ENCODE measurements at places on chromosomes 12 and 14. TPM values are rescaled to one million over a fixed set of nuclear protein-coding genes. Genes with fewer than 3 reads are reported as not detected.
A peak's percentile ranks its signal among the peaks of the same experiment; 100 is the strongest.

DNA sequence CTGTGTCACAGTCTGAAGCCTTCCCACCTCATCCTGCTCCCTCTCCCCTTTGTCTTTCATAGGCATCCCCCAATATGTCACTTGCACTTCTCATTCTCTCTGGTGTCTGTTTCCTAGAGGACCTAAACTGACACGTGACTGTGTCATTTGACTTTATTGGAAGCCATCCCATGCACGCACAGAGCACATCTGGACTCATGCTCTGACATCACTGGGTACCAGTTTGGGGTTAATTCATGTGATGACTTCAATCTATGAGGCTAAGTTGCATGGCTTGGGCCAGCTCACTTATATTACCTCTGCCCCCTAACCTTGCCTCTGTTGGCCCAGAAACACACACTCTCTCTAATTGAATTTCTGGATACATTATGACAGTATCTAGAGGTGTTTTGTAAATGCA is 21.5 kb downstream of the PYGL start:
- no peak for DNase-seq

Gene TRPV4
- 0.48 TPM for total RNA-seq

Gene DBX2
- total RNA-seq = 6.3 TPM

GRCh38 chr12:51890133-51890464 is 2.2 kb downstream of the ANKRD33 start:
- DNase-seq = no peak

DNA sequence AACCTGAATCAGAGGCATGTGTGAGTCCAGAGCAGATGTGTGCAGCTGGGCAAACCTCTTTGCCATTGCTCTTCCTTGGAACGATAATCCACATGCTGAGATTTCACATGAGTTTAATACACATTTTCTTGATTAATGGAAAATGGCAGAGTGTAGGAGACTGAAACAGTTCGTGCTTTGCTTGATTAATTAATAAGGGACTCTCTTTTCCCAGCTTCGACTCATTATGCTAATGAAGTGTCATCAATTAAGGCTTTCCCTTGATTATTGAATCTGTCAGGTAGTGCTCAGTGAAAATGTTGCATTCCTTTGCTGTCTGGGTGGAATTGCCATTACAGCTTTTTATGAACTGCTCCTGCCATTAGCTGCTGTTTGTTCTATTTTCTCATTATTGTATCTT is 487.7 kb upstream of the NOVA1 start:
- DNase-seq = no peak

DNA sequence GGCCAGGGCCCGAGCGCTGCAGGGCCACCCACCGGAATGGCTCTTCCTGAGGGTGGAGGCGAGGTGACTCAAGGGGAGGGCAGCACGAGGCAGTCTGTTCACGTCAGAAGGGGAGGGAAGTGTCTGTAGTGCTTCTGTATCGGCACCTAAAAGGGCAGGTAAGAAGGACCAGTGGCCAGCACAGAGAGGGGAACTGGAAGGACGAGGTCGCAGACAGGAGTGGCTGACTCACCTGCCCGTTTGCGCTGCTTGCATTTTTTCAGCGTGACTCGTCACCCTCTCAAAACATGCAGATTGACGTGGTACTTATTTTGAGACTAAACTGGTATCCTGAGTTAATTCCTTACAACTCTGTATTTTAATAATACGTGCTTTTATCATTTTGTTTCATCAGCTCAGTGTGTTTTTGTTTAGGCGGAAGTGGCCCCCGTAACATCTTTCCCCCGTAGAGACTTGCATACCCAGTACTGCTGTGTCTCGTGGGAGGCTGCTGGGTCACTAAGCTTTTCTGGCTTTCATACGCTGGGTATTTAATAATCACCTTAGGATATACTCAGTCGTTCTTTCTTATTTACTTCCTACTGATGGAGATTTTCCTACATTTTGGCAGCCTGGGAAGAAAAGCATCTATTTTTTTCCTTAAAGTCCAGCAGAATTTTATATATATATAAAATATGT is 26.4 kb downstream of the SFSWAP start:
- DNase-seq = peak; percentile 5

DNA sequence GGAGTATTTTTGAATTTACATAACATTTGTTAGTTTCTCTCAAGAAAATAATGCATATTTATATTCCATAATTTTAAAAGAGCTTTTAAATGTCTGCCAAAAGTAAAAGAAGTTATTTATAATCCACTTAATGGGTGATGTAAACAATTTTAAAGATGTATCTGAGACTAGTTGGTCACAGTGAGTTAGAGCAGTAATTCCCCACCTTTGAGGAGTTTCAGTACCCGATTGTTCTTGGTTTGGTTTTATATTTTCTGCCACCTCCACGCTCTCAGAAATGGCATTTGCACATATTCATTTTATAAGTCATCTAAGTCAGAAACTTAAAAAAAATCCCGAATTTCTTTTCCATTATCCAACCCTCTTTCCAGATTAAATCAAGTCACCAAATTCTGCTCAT is 153.2 kb downstream of the SLC35F4 start:
- no peak for DNase-seq

DNA sequence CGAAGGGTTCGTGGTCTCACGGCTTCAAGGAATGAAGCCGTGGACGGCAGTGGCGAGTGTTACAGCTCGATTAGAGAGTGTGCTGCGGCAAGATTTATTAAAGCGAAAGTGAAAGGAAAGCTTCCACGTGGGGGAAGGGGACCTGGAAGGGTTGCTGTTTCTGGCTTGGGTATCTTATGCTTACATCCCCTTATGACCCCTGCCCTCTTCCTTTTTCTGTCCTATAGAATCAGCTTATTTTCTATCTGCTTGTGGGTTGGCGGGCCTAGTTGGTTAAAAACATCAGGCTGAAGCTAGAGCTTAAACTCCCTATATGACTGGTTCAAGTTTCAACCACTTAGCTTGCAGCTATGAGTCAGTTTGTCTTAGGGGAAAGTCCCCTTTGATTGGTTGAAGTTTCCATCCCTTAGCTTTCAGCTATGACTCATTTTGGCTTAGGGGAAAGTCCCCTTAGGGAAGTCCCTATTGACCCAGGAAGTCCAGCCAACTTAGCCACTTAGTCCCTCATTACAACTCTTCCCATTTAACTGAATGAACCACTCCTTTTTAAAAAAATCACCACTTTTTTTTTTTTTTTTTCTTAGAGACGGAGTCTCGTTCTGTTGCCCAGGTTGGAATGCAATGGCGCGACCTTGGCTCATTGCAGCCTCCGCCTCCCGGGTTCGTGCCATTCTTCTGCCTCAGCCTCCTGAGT is 1494.7 kb upstream of the TMEM132C start:
- no peak for DNase-seq

Gene DCN
- 3,642 TPM for total RNA-seq

- DNase-seq = no peak
Measured at GRCh38 chr12:14871247-14871646, 14.4 kb downstream of the MGP start.

DNA sequence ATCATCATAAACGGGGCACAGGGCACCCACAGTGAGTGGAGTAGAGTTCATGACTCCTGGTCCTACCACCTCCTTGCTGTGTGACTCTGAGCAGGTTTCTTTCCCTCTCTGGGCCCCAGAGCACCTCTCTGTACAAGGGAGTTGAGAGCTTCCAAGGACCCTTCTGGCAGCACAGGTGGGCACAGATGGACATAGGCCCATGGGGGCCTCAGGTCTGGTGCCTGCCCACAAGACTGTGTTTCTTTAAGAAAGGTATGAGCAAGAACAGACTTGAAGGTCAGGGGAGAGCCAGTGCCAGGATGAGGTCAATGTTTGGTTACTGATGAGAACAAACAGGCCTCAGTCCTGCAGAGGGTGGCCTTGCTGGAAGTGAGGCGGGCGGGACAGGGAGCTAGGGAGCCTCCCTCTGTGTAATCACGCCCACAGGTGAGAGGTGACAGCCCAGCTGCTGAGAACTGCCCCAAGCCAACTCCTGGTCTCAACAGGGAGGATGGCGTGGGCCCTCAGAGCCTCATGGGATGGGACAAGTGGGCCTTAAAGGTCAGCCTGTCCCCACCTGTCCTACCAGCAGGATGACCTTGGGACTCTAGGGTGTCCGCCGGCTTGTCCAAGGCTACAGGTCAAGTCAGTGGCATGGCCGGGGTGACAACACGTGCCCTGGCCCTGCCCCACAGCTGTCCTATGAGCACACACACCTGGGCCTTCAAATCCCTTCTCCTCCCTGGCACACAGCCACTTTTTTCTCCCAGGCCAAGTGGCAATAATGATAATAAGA is 49.1 kb downstream of the CCDC85C start:
- DNase-seq = no peak
